ENCODE measurements at places on chromosomes 3 and 15. TPM values are rescaled to one million over a fixed set of nuclear protein-coding genes. Genes with fewer than 3 reads are reported as not detected.

DNA sequence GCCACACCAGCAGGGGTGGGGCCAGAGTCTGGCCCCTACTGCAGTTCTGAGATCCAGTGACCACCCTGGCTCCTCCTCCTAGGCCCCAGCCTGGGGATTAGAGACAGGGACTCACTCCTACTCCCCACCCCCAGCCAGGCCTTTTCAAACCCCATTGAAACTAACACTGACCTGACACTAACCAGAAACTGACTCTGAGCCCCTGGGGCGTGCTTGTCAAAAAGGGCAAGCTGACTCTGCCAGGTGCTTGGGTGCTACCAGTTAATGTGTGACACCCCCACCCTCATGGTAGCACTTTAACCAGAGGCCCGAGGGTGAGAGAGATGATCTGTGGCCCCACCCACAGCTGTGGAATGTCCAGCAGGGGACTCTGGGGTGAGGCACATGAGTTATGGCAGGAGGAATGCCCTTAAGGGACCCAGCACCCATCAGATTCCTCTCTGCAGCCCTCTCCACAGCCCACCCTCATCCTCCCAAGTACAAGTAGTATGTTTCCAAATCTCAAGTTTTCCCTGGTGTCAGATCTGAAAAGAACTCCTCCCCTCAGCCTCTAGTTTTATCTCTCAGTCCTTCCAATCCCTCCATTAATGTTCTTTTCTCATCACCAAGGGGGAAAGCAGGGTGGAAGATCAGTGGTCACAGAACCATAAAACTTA, 1.4 kb downstream of the PTH1R start:
- DNase-seq, result no peak
- H3K4me1 ChIP-seq, result no peaks in the 10 kb centered on the region
- no peaks in the 10 kb centered on the region for H3K36me3 ChIP-seq
- H3K27ac ChIP-seq, result no peak overlapping the region
- H3K4me3 ChIP-seq, result no peak overlapping the region
- peaks cover 47% of the 10 kb centered on the region for H3K27me3 ChIP-seq

DNA sequence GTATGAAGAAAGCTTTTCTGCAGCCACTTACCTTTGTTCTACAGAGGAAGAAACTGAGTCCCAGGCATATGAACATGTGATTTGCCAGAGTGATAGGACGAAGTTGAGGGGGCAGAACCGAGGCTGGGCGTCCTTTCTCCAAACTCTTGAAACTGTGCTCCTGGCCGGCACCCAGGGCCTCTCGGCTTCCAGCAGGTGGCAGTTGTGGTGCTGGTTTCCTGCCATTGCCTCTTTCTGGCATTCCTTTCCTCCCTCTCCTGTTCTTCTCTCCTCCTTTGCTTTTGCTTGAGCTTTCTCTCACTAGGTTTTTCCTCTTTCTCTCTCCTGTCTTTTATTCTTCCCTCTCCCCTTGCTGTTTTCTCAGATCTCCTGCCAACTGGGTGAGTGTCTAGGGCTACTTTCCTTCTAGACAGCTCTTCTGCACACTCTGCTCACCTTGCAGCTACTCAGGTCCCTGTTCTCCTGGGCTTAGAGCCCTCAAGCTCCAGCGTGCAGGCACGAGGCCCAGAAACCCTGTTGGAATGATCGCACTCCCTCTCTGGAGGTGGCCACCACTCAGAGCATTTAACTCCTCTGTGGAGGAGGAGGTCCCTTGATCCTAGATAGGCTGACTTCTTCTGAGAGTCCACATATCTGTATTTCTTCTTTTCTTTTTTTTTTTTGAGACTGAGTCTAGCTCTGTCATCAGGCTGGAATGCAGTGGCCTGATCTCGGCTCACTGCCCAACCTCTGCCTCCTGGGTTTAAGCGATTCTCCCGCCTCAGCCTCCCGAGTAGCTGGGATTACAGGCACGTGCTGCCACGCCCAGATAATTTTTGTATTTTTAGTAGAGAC, 26.2 kb downstream of the TRAK1 start:
- H3K4me3 ChIP-seq, result no peak overlapping the region
- H3K4me1 ChIP-seq, result peaks cover 16% of the 10 kb centered on the region
- DNase-seq, result no peak
- no peaks in the 10 kb centered on the region for H3K36me3 ChIP-seq

The AP3B2 gene
- total RNA-seq, result not detected

GRCh38 chr15:44094781-44095180, 100.3 kb downstream of the FRMD5 start:
- no peak overlapping the region for H3K4me3 ChIP-seq
- DNase-seq, result no peak
- H3K27ac ChIP-seq, result no peak overlapping the region

The ANKUB1 gene
- total RNA-seq, result not detected

DNA sequence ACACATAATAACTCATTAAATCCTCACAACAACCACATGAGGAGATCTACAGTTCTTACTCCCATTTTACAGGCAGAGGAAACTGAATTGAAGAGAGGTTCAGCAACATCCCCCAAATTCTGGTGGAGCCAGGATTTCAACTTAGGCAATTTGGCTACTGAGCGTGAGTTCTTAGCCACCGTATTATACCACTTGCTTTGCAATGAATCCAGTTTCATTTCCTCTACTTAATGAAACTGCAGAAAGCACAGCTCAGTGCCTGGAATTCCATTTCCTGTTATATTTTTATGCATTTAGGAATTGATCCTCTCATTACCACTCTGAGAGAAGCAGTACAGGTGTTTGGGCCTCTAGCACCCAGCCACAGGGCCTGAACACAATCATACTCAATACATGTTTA, 4.3 kb downstream of the ZNF860 start:
- H3K36me3 ChIP-seq, result no peaks in the 10 kb centered on the region
- no peak overlapping the region for H3K4me3 ChIP-seq
- H3K27ac ChIP-seq, result no peak overlapping the region
- peaks cover 20% of the 10 kb centered on the region for H3K27me3 ChIP-seq
- no peak for DNase-seq

- no peak overlapping the region for H3K27ac ChIP-seq
- H3K36me3 ChIP-seq, result peaks cover 32% of the 10 kb centered on the region
- no peak overlapping the region for H3K4me3 ChIP-seq
- no peak for DNase-seq
- peaks cover 13% of the 10 kb centered on the region for H3K27me3 ChIP-seq
Measured at GRCh38 chr3:121958801-121959200, 63.2 kb downstream of the ILDR1 start.

- DNase-seq, result no peak
- H3K27ac ChIP-seq, result no peak overlapping the region
- no peaks in the 10 kb centered on the region for H3K36me3 ChIP-seq
- no peaks in the 10 kb centered on the region for H3K4me1 ChIP-seq
- H3K27me3 ChIP-seq, result no peaks in the 10 kb centered on the region
Measured at GRCh38 chr3:62154457-62155148, 218.7 kb downstream of the FEZF2 start.

The WDR93 gene
- not detected for total RNA-seq

DNA sequence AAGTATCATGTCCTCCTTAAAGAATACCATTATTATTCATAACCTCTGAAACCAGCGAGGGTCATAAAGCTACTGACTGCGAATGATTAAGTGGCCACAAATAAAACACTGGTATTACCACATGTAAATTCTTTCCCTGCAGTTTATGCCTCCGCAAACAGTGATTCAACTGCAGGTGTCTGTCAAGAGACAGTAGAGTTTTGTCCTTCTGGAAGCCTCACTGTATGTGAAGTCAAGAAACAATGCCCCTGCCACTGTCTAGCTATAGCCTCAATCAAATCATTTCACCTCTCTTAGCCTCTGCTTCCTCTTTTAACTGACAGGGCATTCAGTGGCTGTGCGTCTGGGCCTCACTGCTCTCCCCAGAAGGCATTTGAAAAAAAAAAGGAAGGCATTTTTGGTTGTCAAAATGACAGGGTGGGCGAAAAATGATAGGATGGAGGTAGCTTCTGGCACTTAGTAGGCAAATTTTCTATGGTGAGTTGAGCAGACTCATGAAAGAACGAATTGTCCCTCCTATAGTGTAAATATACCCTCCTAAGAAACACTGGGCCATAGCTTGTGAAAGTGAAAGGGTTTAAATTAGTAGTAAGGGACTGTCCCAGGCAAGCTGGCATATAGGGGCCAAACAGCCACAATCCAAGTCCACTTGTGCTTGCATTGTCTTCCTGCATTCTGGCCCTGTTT, 66.7 kb downstream of the FILIP1L start:
- no peak overlapping the region for H3K4me3 ChIP-seq
- DNase-seq, result no peak
- peaks cover 13% of the 10 kb centered on the region for H3K4me1 ChIP-seq
- no peaks in the 10 kb centered on the region for H3K27me3 ChIP-seq
- peak overlapping the region; percentile 22 for H3K27ac ChIP-seq

DNA sequence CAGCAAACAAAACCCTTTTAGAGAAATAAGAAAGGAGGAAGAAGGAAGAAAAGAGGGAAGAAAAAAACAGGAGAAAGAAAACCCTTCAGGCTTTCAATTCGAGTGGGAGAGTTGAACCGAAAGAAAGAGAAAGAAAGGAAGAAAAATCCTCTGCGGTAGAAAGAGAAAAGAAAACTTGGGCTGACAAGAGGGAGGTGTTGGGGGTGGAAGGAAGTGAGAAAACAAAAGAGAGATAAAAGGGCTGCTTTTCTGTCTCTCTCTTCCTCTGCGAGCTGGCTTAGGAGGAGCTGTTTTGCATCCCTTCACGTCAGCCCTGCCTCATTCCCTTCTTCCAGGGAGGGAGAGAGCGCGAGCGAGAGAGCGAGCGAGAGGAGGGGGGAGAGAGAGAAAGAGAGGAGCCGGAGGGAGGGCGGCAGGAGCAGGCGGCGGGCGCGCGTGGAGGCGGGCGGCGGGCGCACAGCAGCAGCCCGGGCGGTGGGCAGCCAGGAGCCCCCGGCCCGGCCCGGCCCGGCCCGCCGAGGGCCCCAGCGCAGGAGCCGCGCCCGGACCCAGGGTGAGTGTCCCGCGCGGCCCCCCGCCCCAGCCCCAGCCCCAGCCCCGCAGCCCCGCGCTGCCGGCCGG, at the start of gene ZNF710:
Gene ZNF710, plus strand, starts transcription at position 263 of the 621 bp plus-strand sequence. CDS start 65,814 bp downstream, outside the sequence.
- peaks cover 4% of the 10 kb centered on the region for H3K36me3 ChIP-seq
- peak; percentile 54 for DNase-seq
- H3K27ac ChIP-seq, result peak within 1 kb of the TSS; percentile 87
- H3K27me3 ChIP-seq, result peaks cover 3% of the 10 kb centered on the region
- H3K4me3 ChIP-seq, result peak within 1 kb of the TSS; percentile 86
- H3K4me1 ChIP-seq, result peaks cover 33% of the 10 kb centered on the region

DNA sequence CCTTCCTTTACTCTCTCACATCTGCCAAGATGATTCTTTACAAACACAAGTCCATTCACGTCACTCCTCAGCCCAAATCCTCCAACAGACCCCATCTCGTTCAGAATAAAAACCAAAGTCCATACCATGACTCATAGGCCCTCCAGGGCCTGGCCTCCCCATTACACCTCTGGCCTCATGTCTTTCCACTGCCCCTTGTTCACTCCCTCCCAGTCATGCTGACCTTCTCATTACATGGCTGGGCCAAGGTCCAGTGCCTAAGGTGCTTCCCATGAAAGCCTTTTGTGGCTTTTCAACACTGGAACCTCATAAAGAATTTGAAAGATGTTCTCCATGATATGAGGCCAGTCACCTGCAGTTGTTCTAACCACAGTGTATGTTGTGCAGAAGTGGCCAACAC, 44.5 kb downstream of the NEK10 start:
- H3K4me1 ChIP-seq, result peaks cover 5% of the 10 kb centered on the region
- H3K27me3 ChIP-seq, result no peaks in the 10 kb centered on the region
- peaks cover 7% of the 10 kb centered on the region for H3K36me3 ChIP-seq
- no peak overlapping the region for H3K27ac ChIP-seq
- DNase-seq, result no peak
- no peak overlapping the region for H3K4me3 ChIP-seq

DNA sequence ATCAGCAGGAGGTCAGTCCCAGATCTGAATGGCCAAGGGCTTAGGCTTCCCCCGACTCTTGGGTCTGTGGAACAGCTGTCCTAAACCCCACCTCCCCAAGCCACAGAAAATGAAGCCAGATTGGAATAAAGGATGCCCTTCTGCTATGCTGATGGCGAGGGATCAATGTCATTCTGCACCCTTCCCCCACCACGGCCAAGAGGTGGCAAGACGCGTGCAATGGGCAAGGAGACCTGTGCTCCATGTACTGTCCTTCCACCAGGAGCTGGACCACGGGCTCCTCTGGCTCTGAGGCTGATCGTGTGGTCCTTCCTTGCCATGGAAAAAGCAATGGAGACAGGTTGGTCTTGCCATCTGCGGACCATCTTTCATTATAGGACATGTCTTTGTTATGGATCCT, 32.6 kb upstream of the TBC1D21 start:
- DNase-seq, result no peak
- H3K4me3 ChIP-seq, result no peak overlapping the region
- peaks cover 24% of the 10 kb centered on the region for H3K27me3 ChIP-seq
- no peaks in the 10 kb centered on the region for H3K36me3 ChIP-seq

DNA sequence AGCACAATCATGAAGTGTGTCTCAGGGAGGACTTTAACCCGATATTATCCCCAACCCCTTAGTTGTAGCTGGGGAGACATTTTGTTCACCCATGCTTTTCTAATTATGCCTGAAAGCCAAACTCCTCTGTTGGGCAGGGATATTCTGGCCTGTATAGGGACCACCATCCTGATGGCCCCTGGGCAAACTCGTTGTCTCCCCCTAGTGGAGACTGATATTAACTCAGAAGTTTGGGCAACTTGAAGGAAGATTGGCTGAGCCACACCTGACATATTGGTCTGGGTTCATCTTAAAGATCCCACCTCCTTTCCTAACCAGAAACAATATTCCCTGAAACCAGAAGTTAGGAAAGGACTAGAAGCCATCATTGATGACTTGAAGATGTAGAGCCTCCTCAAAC, 42.3 kb downstream of the TM4SF18 start:
- H3K4me3 ChIP-seq, result no peak overlapping the region
- no peak for DNase-seq
- H3K36me3 ChIP-seq, result no peaks in the 10 kb centered on the region

GRCh38 chr3:170642882-170643601, 57.2 kb upstream of the SLC7A14 start:
- H3K4me3 ChIP-seq, result no peak overlapping the region
- peaks cover 12% of the 10 kb centered on the region for H3K27me3 ChIP-seq
- no peak for DNase-seq
- H3K27ac ChIP-seq, result no peak overlapping the region
- H3K36me3 ChIP-seq, result no peaks in the 10 kb centered on the region
- H3K4me1 ChIP-seq, result no peaks in the 10 kb centered on the region

DNA sequence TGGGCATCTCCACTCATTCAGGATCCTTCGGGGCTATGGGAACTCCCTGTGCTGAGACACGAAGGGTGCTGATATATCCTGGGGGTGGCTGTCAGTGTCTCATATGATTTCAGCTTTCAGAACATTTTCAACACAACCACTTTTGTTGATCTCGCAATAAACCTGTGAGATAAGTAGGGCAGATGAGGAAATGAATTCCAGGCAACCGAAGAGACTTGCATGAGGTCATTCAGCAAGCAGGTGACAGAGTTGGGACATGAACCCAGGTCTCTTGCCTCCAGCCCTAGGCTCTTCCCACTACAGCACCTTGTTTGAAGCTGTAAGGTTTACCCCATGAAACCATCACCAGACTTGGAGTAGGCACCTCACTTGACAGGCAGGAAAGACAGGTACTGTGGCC, 16.6 kb downstream of the DUOX1 start:
- H3K4me1 ChIP-seq, result no peaks in the 10 kb centered on the region
- DNase-seq, result no peak
- no peak overlapping the region for H3K27ac ChIP-seq

- H3K4me3 ChIP-seq, result peak overlapping the region; percentile 79
- H3K27me3 ChIP-seq, result no peaks in the 10 kb centered on the region
- peaks cover 13% of the 10 kb centered on the region for H3K36me3 ChIP-seq
- peak; percentile 92 for DNase-seq
- peaks cover 55% of the 10 kb centered on the region for H3K4me1 ChIP-seq
Measured at GRCh38 chr15:45456212-45457106, 66.1 kb downstream of the SLC30A4 start.

All from activated CD8-positive, alpha-beta memory T cell treated with anti-CD3 and anti-CD28 coated beads, Interleukin-2, amount 10 ng/mL, durations not matched to agents 7 days and 5 days (primary cell).